Retinal pigment epithelial cell (primary cell): ENCODE measurements at places on chromosomes 4 and X.
A peak's percentile ranks its signal among the peaks of the same experiment; 100 is the strongest.

- no peak for DNase-seq
These were observed 1233.8 kb downstream of the NLGN4X start for GRCh38 chrX:4994855-4995254.

DNA sequence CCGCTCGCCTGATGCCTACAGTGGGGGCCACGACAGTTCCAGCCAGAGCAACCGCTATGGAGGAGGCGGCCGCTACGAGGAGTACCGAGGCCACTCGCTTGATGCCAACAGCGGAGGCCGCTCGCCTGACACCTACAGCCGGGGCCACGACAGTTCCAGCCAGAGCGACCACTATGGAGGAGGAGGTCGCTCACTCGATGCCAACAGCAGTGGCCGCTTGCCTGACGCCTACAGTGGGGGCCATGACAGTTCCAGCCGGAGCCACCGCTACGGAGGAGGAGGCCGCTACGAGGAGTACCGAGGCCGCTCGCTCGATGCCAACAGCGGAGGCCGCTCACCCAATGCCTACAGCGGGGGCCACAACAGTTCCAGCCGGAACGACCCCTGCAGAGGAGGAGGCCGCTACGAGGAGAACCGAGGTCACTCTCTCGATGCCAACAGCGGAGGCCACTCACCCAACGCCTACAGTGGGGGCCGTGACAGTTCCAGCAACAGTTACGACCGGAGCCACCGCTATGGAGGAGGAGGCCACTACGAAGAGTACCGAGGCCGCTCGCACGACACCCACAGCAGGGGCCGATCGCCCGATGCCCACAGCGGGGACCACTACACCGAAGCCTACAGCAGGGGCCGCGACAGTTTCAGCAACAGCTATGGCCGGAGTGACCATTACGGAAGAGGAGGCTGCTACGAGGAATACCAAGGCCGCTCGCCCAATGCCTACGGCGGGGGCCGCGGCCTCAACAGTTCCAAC lies 2.5 kb downstream of the RBMXL3 start:
- DNase-seq, result no peak

GRCh38 chr4:20735931-20736330 lies 35.7 kb downstream of the PACRGL start:
- no peak for DNase-seq

GRCh38 chr4:140110542-140111215 lies 43.3 kb downstream of the MAML3 start:
- DNase-seq, result no peak

DNA sequence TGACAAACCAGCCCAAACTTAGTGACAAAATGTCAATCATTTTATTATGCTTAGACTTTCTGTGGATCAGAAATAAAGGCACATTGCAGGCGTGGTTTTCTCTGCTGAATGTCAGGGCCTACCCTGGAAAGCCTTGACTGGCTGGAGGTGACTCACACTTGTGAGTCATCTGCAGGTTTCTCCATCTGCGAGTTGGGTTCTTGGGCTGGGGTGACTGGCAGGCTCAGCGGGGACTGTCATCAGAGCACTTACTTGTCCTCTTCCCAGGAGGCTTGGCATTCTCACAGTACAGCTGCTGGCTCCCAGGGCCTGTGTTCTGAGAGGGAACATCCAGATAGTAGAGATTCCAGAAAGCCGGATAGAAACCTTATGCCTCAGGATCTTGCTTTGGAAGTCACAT lies 153.8 kb upstream of the AGA start:
- peak; percentile 48 for DNase-seq
